ENCODE measurements at places on chromosomes 3 and 15. TPM values are rescaled to one million over a fixed set of nuclear protein-coding genes. Genes with fewer than 3 reads are reported as not detected.

Gene MASP1
- 1.6 TPM for total RNA-seq

Gene CLSTN2
- total RNA-seq = 1.5 TPM

Gene FGF7
- total RNA-seq = 2.0 TPM

Gene GREM1
- total RNA-seq = 9.2 TPM

Gene C3orf18
- 0.68 TPM for total RNA-seq

Gene NEK10
- total RNA-seq = 0.40 TPM

Gene ADIPOQ
- 0.08 TPM for total RNA-seq

Measured in esophagus mucosa (tissue), 1 donor.